ENCODE measurements at places on chromosomes 16 and 17.

DNA sequence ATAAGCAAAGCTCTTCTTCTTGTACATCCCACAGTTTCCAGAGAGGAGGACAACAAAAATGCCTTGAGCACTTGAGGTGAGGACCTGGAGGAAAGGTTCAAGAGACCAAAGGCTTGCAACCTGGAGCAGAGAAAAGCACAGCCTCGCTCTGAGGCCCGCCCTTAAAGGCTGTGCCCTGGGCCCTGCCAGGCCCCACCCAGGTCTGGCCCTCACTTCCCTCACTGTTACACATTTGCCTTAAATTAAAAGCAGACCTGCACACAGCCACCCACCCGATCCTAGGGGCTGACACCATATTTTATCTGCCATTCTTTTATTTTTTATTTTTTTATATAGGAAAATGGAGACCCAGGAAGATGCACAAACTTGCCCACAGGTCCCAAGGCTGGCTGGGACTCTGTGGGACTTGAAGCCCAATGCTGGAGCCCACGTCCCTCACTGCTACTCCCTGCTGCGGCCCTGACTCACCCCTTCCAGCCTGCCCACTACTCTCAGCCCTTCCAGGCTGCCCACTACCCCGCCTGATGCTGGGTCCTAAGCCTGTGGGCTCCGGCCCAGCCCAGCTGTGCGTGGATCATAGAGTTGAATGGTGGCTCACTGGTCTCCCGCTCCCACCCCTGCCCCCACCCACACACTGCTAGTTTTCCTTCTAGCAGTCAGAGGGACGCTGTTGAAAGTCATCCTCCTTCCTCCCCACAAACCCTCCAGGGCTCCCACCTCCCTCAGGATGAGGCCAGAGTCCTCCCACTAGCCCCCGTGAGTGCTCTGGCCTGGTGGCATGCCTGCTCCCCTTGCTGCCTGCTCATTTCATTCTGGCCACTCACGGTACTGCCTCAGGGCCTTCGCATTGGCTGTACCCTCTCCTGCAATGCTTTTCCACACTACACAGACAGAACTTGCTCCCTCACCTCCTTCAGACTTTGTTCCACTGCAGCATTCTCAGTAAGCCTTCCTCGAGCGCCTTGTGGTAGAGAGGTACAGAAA, 77.6 kb upstream of the MED9 start:
- no peak for DNase-seq

- no peak for DNase-seq
These were observed 324.7 kb downstream of the BCAS3 start for GRCh38 chr17:61002316-61002736.

DNA sequence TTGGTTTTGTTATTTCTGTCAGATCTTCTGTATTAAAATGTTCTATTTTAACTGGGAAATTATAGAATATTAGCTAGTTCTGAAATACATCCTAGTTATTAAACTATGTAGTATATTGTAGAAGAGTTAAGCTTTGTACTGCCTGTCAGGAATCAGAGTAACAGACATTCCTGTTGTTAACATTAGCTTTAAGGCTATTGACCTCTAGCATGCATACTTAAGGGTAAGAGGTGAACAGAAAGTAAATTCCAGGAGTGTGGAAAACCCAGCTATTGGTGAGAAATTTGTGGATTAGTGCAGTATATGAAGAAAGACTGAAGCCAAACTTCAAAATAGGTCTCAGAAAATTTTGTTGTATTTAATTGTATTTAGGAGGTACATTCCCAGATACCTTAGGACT, 111.3 kb downstream of the CHD9 start:
- no peak for DNase-seq

- no peak for DNase-seq
These were observed 1.4 kb upstream of the MRPL28 start for GRCh38 chr16:371515-372301.

- DNase-seq, result no peak
These were observed 15.8 kb downstream of the MYL4 start for GRCh38 chr17:47224966-47225365.

GRCh38 chr16:68348639-68349445, 38.0 kb downstream of the PRMT7 start:
- DNase-seq, result no peak

GRCh38 chr16:85781695-85782370, 17.5 kb downstream of the EMC8 start:
- DNase-seq, result no peak

DNA sequence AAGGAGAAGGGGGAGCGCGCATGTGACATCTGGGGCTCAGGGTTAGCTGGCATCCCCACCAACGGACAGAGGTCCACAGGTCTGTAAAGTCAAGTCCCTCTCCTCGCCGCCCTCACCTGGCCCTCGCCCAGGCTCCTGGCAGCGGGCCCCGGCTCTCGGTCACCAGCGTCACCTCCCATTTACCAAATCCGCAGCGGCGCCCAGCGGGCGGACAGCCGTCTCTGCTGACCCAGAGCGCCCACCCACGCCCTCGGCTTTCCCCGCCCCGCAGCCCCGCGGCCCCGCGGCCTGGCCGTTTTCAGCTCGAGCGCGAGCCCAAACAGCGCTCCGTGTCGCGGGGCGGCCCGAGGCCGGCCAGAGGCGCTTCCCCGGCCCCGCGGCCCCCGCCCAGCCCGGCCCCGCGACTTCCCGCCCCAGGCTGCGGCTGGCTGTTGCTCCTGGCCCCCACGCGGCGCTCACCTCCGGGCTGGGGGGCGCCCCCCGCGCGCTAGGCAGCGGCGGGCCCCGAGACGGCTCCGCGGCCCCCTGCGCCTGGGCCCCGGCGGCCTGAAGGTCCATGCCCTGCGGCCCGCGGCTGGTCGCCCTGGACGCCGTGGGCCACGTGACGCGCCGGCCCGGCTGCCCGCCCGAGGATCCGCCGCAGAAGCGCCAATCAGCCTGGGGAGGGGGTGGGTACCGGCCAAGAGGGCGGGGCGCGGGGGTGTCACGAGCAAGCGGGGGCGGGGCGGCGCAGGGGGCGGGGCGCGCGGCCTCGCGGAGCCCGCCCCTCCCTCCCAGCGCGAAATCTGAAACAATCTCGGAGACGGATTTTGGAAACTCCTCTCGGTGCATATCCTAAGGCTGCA, at the start of gene COPRS:
Gene COPRS, minus strand, starts transcription at position 603 of the 845 bp plus-strand sequence. Its CDS starts 45 bp downstream, at position 558.
- DNase-seq, result no peak

DNA sequence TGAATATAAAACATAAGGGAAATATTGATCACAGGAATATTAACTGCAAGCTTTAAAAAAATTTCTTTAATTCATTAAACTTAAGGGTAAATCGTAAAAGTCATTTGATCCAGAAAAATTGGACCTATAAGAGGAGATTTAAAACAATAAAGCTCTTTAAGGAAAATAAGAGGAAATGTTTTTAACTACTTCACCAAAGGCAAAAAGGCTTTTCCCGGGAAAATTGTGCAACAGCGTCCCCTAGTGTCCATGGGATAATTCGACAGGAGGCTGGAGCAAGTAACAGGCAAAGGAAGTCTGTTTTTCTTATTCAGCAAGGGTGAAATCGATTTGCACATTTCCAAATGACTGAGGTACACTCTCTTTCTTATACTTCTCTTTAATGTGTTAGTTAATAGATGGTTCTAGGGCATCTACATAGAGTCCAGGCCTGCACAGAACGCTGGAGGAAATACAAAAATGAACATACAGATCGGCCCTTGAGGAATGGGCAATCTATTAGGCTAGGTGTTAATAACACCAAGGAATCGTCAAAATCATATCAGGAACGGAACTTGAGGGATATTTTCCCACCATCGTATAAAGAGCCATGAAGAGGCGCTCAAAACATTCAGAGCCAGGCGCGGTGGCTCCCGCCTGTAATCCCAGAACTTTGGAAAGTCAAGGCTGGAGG, 61.4 kb downstream of the ZNF18 start:
- DNase-seq, result no peak

- DNase-seq, result peak; percentile 90
These were observed 19.3 kb downstream of the CDH1 start for GRCh38 chr16:68756239-68756915.

DNA sequence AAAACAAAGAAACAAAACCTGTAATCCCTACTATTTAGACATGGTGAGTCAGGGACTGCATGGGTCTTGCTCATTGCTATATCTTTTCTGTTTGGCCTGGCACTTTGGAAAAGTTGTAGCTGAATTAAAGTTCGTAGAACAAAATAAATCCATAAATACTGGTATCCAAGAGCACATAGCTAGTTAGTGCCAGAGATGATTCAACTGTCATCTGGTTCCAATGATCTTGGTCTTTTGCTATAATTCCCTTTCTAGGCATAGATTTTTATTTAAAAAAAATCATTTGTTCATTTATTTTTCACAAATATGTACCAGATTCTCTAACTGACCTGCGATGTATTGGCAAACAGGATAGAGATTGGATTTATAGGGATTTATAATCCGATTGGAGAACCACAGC, 1436.1 kb upstream of the GOT2 start:
- DNase-seq, result no peak

GRCh38 chr16:51062039-51062438, 89.0 kb downstream of the SALL1 start:
- DNase-seq, result no peak

DNA sequence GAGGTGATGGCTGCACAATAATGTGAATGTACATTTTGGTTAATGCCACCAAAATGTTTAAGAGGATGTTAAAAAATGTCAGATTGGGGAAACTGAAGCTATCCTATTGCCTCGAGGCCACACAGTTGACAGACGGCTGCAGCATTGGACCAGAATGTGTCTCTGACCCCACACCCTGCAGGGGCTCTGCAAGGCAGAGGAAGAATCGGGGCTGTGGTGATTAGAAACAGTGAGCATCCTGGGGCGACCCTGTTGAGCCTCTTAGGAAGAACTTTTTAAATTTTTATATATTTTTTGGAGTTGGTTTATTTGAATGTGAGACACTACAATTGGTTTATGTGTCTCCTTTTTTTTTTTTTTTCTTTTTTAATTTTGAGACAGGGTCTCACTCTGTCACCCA, 15.0 kb upstream of the ADORA2B start:
- no peak for DNase-seq

DNA sequence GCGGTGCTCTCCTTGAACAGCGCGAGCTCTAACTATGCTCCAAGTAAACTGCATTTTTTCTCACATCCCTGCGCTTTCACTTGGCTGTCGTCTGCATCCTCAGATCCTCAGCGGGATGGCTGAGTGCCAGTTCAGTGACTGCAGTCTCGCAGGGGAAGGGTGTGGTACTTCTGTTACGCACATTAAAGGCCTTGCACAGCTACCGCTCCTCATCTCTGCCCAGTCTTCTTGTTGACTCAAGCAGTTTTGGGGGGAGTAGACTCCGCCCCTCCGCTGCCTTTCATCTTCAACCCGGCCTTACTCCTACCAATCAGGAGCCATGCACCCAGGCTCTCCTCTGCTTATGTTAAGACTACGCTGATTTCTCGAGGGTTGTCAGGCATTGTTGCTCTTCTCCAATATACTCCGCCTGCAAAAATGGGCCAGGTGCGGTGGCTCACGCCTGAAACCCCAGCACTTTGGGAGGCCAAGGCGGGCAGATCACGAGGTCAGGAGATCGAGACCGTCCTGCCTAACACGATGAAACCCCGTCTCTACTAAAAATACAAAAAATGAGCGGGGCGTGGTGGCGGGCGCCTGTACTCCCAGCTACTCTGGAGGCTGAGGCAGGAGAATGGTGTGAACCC, 10.0 kb downstream of the ATP5PD start:
- DNase-seq, result peak; percentile 91

Measured in vagina (tissue), 2 donors.